Muscle of leg (tissue), 16 donors: ENCODE measurements at places on chromosomes 6 and 20.

DNA sequence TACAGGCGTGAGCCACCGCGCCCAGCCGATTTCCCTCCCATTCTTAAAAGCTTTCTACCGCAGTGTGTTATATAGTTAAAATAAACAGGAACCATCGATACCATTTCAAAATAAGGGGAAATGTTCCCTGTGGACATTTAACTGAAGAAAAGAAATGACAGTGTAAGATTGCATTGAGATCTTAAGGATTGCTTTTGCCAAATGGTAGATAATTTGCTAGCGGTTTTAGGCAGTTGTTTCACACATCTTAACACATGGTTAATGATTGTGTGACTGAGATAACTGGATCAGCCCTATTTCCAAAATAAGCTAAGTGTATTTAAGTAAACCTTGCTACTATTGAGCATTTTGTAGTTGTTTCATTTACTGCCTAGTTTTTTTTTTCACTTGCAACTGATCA is 15.6 kb downstream of the STX16 start:
- no peak overlapping the region for H3K4me3 ChIP-seq
- peaks cover 37% of the 10 kb centered on the region for H3K36me3 ChIP-seq
- H3K27ac ChIP-seq = no peak overlapping the region
- H3K4me1 ChIP-seq = peaks cover 15% of the 10 kb centered on the region
- DNase-seq = no peak

DNA sequence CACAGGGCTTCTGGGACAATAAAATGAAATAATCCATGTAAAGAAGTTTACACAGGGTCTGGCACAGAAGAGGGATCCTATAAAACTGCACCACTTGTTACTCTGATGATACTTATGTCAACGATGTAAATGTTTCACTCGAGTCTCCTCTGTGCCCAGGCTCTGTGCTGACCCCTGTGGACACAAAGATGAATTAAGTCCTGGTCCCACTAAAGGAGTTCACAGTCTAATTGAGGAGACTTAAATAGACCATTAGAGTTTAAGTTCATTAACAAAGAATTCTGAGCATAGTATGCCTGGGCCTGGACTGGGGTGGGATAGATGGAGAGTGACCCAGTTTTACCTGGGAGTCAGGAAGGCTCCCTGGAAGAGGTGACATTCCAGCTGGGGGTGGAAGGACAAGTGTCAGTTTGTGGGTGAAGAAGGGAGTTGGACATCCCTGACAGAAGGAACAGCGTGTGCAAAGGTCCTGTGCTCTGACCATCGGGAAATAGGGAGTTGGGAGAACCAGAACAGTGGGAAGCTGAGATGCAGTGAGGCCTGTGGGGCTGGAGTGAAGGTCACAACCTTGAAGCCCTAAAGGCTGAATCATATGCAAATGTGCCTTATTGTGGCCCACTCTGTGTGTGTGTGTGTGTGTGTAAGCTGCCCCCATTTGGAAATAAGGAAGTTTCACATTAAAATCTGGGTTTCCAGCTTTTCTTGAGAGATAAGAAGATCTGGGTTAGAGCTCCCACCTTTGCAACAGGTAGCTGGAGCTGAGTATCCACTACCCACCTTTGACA is 1.1 kb downstream of the OCSTAMP start:
- peaks cover 4% of the 10 kb centered on the region for H3K4me1 ChIP-seq
- no peak for DNase-seq
- H3K27ac ChIP-seq = no peak overlapping the region

GRCh38 chr20:48735112-48735511 is 92.7 kb downstream of the PREX1 start:
- no peaks in the 10 kb centered on the region for H3K27me3 ChIP-seq
- H3K4me3 ChIP-seq = no peak overlapping the region
- no peak overlapping the region for H3K27ac ChIP-seq
- H3K4me1 ChIP-seq = peaks cover 54% of the 10 kb centered on the region

GRCh38 chr6:11242711-11243110 is 10.2 kb upstream of the NEDD9 start:
- H3K27ac ChIP-seq = no peak overlapping the region
- peak; percentile 58 for DNase-seq
- H3K4me3 ChIP-seq = no peak overlapping the region

DNA sequence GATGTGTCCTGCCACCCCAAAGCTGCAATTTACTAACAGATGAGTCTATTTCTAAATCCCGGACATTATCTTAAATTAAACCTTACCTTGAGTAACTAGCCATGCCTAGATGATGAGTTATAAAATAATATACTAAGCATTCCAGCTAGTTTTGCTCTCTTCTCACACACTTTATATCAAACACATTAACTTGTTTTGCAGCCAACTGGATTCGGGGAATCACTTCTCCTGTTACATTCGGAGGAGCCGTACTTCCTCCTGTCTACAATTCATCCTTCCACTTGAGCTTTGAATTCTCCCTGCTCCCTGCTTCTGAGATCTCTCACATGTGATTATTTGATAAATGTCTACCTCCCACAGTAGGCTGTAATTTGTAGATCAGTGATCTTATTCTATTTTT is 420.1 kb downstream of the GJA1 start:
- no peak overlapping the region for H3K4me3 ChIP-seq
- no peaks in the 10 kb centered on the region for H3K36me3 ChIP-seq
- peak; percentile 29 for DNase-seq
- no peak overlapping the region for H3K27ac ChIP-seq

DNA sequence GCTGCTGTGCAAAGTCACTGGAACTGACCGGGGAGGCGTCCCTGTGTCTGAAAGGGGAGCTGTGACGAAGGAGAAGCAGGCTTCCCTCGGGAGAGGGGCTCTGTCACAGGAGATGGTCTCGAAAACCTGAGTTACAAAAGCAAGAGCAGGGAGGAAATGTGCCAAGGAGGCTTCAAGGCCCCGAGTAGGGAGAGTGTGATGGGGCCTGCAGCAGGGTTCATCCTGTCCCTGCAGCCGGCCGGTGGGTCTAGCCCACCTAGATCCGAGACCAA is 16.7 kb downstream of the DYNLT1 start:
- no peak overlapping the region for H3K4me3 ChIP-seq
- H3K4me1 ChIP-seq = peaks cover 11% of the 10 kb centered on the region
- DNase-seq = no peak
- no peak overlapping the region for H3K27ac ChIP-seq
- H3K36me3 ChIP-seq = peaks cover 62% of the 10 kb centered on the region

DNA sequence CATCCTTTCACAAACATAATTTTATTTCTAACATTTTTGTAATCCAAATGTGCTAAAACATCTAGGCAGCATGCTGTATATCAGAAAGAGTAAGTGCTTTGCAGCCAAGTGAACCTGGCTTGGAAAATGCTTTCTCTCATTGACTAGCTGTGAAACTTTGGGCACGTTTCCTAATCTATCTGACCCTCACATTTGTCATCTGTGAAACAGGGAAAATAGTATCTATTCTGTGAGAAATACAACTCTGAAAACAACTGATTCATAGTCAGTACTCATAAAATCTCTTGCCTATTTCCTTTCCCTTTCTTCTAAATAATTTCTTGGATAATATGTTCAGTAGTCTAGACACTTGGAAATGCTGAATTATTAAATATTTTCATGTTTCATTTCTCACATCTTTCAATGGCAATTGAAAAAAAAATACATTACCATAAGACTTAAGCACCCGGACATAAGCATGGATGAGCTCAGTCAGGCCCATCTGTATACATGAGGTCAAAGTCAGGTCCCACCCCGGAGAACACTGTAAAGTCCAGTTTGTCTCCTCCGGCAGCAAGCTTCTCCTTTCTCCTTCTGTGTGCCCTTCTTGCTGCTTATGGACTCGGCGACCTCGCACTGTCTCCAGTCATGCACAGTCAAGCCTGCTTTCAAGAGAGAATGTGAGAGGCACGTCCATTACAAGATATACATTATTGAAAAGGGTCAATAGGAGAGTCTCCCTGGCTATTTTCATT is 455.0 kb upstream of the SOX4 start:
- peak; percentile 81 for DNase-seq
- peak overlapping the region; percentile 42 for H3K27ac ChIP-seq
- H3K4me3 ChIP-seq = no peak overlapping the region
- H3K4me1 ChIP-seq = peaks cover 5% of the 10 kb centered on the region
- no peaks in the 10 kb centered on the region for H3K27me3 ChIP-seq
- H3K36me3 ChIP-seq = no peaks in the 10 kb centered on the region

GRCh38 chr6:86961455-86962200 is 24.3 kb downstream of the HTR1E start:
- no peak overlapping the region for H3K27ac ChIP-seq
- H3K4me1 ChIP-seq = no peaks in the 10 kb centered on the region
- H3K27me3 ChIP-seq = no peaks in the 10 kb centered on the region
- DNase-seq = no peak
- no peak overlapping the region for H3K4me3 ChIP-seq
- H3K36me3 ChIP-seq = no peaks in the 10 kb centered on the region

DNA sequence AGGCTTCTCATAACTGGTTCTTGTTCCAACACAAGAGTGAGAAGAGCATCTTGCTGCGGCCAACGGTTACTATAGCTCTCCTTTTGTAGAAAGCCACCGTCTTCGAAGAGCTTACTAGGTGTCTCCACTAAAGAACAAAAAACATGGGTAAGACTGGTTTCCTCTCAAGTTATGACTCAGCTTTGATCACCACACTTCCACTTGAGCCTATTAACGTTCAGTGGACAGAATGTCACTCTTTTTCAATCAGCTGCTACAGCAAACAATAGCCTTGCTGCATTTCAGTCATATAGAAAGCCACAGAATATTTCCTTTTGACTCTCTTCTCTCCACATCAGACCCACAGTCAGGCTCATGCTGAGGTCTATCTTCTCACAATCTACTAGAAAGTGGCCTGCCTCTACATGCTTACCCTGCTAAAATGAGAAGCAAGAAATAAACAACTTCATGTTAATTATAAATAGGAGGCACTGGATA is 243.5 kb upstream of the PREP start:
- H3K4me1 ChIP-seq = no peaks in the 10 kb centered on the region
- H3K27ac ChIP-seq = no peak overlapping the region
- no peak overlapping the region for H3K4me3 ChIP-seq
- H3K27me3 ChIP-seq = no peaks in the 10 kb centered on the region
- no peak for DNase-seq

GRCh38 chr6:73980096-73980495 is 284.1 kb downstream of the CD109 start:
- H3K36me3 ChIP-seq = no peaks in the 10 kb centered on the region
- no peak overlapping the region for H3K4me3 ChIP-seq
- peak; percentile 77 for DNase-seq

- no peak overlapping the region for H3K4me3 ChIP-seq
- H3K4me1 ChIP-seq = no peaks in the 10 kb centered on the region
- no peaks in the 10 kb centered on the region for H3K36me3 ChIP-seq
- no peaks in the 10 kb centered on the region for H3K27me3 ChIP-seq
- H3K27ac ChIP-seq = no peak overlapping the region
Observed at GRCh38 chr6:77502981-77503380, 39.7 kb upstream of the HTR1B start.
